Fibroblast of skin of abdomen (primary cell): ENCODE measurements at places on chromosomes 13 and 19.

GRCh38 chr13:42575938-42576337 is 2.0 kb downstream of the TNFSF11 start:
- DNase-seq = no peak

GRCh38 chr19:58203814-58204475 is 21.1 kb downstream of the ZNF274 start:
- no peak for DNase-seq

DNA sequence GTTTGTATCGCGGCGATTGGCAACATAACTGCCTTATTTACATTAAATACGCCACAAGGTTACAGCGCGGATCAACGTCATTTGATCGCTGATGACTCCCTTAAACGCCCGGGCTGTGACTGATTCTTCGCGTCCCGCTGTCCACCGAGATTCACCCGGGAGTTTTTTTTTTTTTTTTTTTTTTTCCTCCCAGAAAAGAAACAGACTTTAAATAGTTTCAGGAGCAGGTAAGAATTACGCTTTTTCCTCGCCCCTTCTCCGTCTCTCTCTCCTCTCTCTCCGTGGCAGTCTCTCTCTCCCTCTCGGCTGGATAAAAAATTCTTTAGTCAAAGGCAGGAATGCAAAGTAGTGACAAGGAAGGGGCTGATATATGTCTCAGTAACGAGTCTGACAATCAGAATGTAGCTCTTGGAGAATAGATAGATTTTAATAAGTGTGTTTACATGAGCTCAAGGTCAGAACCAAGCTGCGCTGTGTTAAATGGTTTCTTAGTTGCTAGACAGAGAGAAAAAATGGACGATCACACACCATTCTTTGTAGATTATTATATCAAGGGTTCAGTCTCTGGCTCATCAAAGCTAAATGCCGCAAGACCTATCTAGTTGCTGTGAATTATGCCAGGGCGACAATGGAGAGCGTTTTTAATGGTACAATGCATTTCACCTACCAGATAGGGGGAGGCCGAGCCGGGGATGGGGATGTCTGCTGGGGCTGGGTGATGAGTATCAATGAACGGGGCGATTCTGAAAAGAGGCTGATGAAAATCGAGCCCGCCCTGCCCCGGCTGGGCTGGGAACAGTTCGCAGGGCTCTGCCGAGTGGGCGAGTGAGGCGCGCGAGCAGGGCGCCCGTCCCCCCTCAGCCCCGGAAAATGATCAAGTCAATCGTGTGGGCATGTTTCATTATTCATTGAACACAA is 147.2 kb upstream of the ZNF536 start:
- DNase-seq = peak; percentile 36

- DNase-seq = no peak
Measured at GRCh38 chr13:109157275-109157674, 527.9 kb downstream of the MYO16 start.

DNA sequence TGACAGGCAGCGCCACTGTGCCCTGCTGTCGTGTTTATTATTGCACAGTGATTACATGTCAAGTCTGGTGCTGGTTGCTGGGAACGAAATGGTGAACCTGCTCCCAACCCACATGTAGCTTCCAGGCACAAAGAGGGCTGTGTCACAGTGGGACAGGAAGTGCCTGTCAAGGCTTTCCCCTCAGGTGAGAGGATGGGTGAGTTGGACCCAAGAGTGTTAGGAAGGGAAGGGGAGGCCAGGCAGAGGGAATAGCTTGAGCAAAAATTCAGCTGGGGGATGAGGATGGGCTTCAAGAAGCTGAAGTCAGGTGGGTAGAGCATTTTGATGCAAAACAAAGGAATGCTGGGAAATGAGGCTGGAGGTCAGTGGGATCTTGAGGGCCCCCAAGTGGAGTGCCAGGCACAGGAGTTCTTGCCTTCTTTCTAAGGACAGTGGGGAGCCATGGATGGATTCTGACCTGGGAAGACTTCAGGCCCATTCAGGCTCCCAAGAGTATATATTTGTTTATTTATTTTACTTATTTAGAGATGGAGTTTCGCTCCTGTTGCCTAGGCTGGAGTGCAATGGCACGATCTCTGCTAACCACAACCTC is 8.5 kb upstream of the QTRT1 start:
- DNase-seq = no peak

DNA sequence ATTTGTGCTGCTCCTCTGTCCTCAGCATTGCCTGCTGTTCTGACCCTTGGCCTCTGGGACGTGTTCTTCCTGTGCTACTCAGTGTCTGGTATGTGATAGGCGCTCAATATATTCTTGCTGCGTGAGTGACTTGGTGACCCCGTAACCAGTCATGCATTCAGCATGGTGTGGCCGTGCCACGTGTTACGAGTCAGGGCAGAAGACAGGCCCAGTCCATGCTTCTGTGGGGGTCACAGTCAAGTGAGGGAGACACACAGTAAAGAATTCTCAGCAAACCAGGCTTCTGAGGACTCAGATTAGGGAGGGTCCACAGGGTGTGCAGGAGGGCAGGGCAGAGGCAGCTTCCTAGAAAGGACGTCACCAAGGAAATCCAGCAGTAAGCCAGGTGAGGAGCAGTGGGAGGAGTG is 7.9 kb downstream of the PPP1R37 start:
- DNase-seq = peak; percentile 28

DNA sequence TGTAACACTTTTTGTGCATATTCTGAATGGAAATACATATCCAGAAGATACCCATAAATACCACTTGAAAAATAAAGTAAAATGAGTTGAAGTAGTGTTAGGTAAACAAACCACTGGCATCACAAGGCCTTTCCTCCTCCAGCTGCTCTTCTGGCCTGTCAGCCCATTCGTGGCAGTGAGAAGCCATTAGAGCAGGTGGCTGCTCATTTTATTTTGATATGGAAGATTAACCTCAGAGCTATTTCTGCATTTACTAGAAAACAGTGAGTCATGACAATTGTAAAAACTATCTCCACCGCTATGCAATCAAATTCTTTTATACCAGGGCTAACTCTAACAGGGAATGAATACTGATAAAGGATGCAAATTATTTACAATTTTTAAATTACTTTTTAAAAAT is 2898.1 kb downstream of the PCDH9 start:
- DNase-seq = no peak

GRCh38 chr19:49316284-49316683 is 8.7 kb downstream of the SLC6A16 start:
- no peak for DNase-seq

DNA sequence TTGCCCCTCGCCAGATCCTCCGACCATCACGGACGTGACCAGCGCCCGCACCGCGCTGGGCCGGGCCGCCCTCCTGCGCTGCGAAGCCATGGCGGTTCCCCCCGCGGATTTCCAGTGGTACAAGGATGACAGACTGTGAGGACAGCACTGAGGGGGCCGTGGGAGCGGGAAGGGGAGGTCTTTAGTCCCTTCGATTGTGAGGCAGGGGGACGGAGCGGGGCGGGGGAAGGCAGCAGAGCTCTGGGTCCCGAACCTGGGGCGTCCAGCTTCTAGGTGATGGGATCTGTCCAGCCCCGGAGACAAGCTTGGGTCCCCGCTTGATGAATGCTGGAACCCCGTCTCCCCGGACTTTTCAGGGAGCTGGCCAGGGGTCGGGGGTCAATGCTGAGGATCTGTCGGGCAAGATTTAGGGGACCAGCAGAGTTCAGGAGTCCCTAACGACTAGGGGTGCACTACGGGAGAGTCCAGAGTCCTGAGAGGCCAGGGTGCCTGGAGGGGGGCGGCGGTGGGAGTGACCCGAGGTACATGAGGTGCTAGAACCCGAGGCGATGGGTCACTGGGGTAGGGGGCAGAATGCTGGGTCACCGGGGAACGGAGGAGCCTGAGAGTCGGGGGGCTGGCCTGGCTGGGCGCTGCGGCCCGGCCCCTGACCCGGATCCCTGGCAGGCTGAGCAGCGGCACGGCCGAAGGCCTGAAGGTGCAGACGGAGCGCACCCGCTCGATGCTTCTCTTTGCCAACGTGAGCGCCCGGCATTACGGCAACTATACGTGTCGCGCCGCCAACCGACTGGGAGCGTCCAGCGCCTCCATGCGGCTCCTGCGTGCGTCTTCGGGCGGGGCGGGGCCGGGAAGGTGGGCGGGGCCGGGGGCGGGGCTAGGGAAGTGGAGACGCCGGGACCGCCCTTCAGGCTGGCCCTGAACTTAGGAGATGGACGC is 14.6 kb downstream of the VSIG10L start:
- peak; percentile 27 for DNase-seq

DNA sequence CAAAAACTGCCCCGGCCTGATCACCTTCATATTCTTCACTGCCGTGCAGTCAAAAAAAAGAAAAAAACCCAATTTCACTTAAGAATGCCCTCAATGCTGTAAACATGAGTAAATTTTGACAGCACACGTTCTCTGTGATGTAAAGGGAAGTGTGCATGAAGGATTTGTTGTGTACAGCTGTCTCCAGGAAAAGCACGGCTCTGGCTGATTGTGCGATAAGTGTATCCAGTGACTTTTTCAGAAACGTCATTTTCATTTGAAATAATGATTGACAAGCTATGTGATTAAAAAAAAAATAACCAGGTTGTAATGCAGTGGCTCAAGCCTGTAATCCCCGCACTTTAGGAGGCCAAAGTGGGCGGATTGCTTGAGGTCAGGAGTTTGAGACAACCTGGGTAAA is 39.6 kb downstream of the ANKRD10 start:
- no peak for DNase-seq

DNA sequence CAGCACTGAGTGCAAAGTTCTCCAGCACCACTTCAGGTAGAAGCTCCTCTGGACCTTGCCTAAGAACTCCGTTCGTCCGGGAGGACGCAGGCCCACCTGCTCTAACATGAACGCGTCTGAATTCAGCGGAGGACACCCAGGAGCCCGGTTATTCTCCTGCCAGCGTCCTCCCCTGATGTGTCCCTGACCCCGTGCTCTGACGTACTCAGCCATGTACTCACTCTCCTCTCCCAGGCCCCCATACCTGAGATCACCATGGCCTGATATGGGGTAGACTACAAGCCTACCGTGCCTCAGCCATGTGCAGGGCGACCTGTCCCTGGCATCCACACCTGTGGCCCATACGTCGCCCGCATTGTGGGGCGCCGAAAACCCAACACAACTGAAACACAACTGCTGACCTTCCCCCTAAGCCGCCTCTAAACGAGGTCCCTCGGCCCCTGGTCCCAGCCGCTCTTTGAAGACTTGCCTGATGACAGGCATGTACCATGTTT is 744 bp upstream of the ZNF584 start:
- DNase-seq = no peak

DNA sequence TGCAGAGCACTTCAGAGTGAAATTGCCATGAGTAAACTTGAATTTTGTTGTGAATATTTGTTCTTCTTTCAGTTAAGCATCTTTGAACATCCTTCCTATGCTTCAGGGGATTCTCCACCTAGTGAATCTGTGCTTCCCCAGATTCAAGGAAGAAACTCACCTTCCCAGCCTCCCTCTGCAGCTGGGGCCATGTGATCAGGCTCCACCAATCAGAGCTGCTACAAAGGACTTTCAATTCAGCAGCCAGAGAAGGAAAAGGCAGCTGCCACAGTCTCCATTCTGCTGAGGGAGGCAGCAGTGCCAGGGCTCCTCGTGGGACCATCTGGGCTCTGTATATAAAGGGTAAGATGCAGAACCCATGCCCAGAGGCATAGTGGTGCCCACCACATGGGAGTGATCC is 89.7 kb upstream of the SIAH3 start:
- no peak for DNase-seq

- peak; percentile 60 for DNase-seq
Measured at GRCh38 chr19:18322318-18322758, 538 bp downstream of the LSM4 start.

GRCh38 chr19:31975461-31975860 is 369.9 kb upstream of the ZNF507 start:
- no peak for DNase-seq

- DNase-seq = no peak
Measured at GRCh38 chr13:96982672-96983071, 11.6 kb downstream of the OXGR1 start.

- DNase-seq = no peak
Measured at GRCh38 chr19:50268041-50268440, 61.1 kb downstream of the KCNC3 start.

DNA sequence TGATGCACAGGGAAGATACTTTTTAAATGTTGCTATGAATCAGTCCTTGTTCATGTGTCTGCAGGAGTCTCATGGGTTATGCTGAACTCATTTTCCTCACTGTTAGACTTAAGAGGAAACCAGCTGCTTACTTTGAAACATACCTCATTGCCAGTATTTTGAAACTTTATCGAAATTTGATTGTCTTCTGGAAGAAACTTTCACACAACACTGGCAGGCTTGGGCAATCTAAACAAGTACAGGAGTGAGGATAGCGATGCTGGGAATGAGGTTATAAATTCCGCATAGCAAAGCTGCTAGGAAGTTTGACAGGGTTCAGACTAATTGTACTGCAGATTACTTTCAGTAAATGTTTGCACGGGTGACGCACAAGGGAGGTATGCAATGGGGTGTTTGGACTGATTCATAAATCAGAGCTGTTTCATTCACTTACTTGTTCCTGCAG is 245.7 kb downstream of the DNAJC15 start:
- DNase-seq = peak; percentile 98

GRCh38 chr13:21884965-21885567 is 214.2 kb downstream of the FGF9 start:
- no peak for DNase-seq

GRCh38 chr13:98942997-98943396 is 34.9 kb downstream of the DOCK9 start:
- peak; percentile 51 for DNase-seq

DNA sequence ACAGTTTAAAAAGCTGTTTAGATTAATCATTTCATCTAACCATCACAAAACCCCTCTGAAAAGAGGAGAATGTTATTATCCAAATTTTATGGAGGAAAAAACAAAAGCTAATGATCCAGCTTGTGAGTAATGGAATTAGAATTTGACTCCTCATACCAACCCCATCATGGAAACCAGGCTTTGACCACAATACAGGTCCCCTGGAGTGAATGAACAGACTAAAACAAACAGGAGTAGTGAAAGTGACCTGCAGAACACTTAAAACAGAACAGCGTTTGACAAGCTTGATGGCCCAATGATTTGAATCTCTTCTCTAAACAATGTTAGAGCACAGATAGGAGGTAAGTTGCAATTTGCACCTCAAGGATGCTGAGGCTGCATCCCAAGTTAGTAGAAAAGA is 230.0 kb downstream of the DCT start:
- DNase-seq = peak; percentile 90

DNA sequence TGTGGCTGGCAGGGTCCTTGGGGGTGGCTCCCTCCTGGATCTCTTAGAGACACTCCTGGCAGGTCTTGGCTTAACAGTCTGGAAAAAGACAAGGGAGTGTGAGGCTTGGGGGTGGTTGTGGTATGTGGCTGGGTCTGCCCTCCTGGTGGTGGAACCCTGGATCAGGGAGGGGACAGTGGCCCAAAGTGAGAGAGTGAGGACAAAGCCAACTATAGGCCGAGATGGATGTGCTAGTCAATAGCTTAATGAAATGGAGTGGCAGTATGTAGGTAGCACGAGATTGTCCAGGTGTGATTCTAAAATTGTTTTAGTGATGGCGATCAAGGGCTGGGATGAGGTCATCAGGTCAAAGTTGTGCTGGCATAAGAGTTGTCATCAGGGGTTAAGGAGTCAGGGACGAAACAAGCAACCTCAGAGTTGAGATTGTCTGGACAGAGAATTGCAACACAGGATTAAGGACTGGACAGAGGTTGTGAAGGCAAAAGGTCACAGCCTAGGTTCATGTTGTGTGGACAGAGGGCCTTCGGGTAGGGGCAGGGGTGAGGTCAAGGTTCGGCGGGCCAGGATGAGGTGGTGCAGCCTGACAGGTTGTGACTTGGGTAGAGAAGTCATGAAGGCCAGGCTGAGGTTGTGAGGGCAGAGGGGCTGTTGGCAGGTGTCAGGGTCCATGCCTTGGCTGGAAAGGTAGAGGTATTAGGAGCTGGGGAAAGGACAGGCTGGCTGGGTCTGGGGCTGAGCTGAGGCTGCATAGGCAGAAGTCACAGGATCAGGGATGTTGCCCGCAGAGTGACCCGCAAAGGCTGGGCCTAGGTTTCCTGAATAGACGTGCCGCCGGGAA is 4.5 kb upstream of the RASAL3 start:
- no peak for DNase-seq
